ENCODE measurements at places on chromosomes 4 and X. TPM values are rescaled to one million over a fixed set of nuclear protein-coding genes. Genes with fewer than 3 reads are reported as not detected.

FAM50A gene
- polyA plus RNA-seq: 51.3 TPM

PARM1 gene
- 58.6 TPM for polyA plus RNA-seq

DNA sequence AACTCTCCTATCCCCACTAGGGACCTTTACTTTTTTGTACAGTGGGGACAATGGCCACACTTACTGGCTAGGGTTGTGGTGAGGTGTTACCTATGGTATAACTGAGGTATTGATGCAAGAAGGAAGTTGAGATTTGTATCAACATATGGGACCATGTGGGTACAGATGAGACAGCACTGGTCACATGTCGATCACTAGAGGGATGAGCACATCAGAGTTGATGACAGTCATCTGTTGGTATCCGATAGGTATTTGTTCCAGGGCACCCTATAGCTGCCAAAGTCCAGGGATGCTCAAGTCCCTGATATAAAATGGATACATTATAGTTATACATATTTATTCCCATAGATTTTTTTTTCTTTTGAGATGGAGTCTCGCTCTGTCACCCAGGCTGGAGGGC lies 12.6 kb upstream of the SLC10A3 start:
- no peak for DNase-seq

- no peak for DNase-seq
These were observed 78.9 kb upstream of the CNKSR2 start for GRCh38 chrX:21295246-21295820.

GRCh38 chrX:101659601-101660063 lies at the start of gene ARMCX2:
ARMCX2 (minus strand) TSS chrX:101659850; CDS start chrX:101657588, 2,262 bp downstream.
- no peak for DNase-seq
